Peyer's patch (tissue), 4 donors: ENCODE measurements at places on chromosomes 3 and 15.

GRCh38 chr3:24196526-24196925 lies 251.4 kb downstream of the NR1D2 start:
- DNase-seq, result no peak

DNA sequence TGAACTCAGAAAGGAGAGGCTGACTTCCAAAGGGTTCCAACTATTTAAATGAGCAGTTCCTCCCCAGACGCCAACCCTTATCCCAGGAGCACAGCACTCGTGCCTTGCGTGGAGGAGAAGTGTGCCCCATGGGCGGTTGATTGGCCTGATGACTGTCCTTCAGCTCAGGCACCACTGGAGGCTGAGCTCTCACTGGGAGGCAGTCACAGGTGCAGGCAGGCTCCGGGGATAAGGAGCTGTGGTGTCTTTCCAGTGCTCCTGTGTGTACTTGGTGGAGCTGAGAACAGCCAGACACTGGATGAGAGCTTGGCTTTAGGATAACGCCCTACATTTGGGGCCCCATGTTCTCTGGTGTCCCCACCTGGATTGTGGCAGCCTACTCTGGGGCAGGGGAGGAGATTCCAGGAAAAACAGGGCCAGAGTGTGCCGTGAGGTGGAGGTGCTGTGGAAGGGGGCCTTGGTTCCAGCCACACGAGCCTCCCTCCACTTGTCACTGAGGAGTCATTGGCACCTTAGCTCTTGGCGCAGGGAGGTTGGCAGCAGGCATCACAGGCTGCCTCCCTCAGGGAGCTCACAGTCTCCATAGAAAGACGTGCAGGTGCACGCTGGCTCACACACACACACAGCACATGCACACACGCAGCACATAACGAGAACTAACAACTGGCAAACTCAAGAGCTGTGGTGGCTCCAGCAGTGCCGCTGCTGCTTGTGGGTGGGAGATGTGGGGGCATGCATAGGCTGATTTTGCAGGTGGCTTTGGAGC lies 22.7 kb upstream of the EPHB3 start:
- no peak for DNase-seq

DNA sequence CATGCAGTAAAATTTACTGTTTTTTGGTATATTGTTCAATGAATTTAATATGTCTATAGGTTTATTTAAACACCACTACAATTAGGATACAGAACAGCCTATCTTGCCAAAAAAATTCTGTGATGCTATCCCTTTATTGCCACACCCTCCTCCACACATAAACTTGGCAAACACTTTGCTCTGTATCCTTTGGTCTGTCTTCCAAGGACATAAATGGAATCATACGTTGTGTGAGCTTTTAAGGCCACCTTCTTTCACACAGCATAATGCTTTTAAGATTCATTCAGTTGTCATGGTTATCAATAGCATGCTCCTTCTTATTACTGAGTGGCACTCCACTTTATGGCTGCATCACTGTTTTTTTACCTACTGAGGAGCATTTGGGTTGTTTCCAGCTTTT lies 71.5 kb downstream of the CERS3 start:
- DNase-seq, result no peak

DNA sequence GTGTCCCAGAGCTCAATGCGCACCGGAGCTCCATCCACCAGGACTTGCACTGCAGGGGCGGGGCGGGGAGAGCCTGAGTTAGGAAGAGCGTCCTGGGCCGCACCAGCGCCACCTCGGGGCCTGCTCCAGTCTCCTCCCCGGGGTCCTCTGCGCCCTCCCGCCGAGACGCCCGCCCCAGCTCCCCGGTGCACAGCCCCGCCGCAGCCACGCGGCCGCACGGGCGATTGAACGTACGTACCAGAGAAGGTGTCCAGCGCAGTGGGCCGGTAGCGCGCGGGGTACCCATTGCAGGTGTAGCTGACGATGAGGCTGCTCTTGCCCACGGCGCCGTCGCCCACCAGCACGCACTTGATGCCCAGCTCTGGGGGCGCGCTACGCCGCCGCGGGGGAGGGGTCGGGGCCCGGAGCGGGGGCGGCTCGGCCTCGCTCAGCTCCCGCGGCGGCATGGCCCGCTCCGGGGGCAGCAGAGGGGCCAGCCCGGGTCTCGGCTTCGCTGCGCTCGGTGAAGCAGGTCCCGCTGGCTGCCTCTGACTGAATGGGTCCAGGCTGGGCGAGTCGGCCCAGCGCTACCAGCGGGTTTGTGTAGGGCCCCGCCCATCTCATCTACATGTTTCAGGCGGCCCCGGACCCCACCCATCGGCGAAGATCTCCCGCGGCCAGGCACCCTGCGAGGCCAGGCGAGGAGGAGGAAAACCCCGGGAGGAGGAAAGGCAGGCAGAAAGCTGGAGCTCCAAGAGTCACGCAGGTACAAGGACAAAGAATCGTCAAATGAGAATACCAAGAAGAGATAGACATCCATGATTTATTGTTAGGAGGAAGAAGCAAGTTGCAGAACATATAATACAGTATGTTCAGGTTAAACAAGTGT lies at the start of gene RHOV:
RHOV (minus strand) TSS at position 541 of the 868 bp plus-strand sequence; CDS start at position 446, 95 bp downstream.
- DNase-seq, result peak; percentile 78

GRCh38 chr3:134330883-134331810 lies 43.1 kb downstream of the AMOTL2 start:
- DNase-seq, result no peak

DNA sequence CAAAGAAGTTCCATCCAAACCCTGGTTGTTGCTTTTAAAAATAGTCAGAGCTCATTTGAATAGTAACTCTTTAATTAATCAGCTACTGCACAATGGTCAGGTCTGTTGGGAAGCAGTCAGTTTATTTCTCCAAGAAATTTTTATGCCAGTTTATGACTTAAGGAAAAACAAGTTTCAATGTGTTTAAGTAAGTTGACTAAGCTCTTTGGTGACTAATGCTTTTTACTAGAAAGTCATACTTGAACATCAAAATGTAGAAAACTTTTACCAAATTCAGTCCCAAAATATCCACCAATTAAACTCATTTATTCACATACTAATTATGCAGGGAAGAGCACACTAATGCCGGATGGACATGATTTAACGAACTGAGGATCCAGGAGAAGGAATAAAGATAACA lies 22.1 kb downstream of the PRICKLE2 start:
- DNase-seq, result no peak

DNA sequence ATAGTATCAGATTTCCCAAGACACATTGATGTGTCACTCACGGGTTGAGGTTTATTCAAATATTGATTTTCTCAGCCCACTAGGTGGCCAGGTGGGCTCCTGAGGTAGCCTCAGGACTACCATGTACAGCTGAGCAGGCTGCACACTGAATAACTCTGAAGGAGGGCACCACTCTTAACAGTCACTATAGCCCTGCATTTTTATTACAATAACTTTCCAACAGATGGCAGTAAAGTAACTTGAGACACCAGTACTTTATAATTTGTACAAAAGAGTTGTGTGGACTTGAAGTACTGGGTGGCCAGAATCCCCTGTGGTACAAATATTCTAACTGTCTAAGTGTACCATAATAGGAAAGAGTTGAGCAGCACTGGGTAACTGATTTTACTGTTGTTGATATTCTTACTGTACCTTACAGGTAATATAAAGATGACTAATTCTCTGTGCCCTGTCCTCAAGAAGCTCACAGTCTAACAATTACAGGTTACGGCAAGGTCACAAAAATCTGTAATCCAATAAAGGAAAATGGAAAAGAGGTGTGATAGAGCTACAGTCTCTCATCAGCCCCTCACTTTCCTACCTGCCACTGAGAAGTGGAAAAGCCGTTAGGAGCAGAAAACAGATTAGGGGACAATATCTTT lies 76.0 kb downstream of the ETFA start:
- no peak for DNase-seq

DNA sequence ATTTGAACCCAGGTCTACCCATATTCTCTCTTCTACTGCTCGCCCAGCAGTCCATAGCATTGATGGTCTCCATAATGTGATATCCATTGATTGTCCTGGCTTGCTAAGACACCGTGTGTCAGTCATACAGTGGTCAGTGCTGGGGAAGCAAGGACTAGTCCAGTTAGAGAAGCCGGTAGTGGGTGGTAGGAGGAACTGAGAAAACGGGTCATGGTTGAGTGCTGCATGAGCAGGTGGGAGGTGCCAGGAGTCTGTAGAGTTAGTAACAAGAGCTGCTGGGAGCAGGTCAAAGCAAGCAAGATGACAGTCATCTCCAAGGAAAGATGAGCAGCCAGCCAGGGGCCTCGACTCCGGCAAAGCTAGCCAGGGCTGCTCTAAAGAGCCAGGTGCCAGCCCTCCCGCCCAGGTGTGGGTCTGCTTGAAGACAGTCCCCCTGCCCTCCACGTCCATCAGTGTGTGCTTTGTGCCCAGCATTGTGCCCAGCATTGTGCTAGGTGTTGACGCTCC lies 29.5 kb upstream of the USP3 start:
- DNase-seq, result peak; percentile 84

DNA sequence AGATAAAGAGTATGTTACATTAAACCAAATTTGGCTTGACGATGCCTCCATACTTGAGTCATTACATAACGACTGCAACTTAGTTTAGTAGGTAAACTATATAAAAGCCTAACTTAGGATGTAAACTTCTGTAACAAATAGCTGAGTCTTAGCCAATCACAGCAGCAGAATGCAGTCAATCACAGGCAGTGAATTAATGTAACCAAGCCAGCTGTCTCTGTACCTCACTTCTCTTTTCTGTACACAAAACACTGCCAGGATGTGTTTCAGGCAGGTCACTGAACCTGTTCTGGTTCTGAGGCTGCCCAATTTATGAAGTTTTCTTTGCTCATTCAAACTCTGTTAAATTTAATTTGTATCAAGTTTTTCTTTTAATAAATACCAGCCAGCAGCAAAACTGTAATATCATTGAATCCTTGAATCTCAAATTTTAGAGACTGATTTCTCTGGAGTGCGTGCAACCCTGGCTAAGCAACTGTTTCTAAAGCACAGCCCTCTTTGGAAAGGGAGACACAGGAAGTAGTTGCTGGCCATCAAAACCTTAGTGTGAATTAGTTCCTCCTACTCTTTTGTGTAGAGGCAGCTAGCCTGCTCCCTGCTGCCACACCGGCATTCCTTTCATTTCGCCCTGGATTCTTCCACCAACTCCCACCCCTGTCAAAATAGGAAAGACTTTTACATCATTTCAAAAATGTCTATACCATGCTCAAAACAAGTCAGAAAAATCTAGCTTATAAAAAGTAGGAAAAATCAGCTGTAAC lies 15.2 kb downstream of the RFTN1 start:
- DNase-seq, result no peak

DNA sequence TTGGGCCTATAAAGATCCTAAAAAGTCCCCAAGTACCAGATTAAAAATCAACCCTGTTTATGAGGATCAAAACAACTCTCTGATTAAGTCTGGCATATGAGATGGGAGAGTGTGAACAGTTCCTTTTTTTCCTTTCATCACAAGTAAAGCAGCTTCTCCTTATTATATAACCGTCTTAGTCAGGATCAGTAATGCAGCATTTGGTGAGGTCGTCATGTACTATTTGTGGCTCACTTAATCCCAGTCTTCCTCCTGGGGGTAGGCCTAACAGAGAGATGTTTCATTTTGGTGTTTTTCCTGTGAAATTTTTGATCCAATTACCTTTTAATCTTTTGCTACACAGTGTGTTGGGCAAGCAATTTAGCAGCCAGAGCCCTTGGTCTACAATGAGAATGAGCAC lies 333.1 kb upstream of the KCNMB2 start:
- no peak for DNase-seq

GRCh38 chr3:134992180-134992579 lies 197.1 kb downstream of the EPHB1 start:
- DNase-seq, result no peak

DNA sequence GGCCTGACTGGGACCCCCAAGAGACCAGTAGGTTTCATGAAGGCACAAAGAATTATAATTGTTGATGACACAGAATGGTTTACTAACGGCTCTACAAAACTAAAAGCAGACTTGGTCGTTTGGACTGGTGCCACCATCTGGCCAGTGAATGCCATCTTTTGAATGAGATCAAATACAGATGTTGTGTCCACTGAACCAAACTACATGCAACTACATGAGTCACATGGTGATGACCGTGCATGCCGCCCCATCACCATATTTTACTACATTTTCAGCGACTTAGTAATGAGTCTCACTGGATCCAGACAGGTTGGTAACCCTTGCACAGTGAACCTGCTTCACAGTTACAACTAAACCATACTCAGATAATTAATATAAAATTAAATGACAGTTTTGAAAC lies 803.3 kb downstream of the DIPK2A start:
- DNase-seq, result no peak

DNA sequence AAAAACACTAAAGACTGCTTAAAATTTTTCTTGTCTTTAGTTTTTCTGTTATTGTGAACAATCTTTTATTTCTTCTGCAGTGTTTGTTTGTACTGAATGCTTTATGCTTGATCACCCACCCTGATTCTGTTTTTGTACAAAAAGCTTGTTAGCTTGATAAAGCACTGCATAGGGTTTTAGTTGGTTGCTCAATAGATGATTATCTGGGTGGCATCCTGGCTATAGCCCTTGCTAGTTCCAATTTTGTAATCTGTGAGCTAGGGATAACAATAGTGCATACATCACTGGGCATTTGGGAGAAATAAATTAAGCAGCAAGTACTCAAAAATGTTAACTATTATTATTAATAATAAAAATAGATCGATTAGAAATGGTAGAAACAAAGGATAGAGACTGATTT lies 102.3 kb downstream of the ZPLD1 start:
- no peak for DNase-seq

- peak; percentile 58 for DNase-seq
Observed at GRCh38 chr3:111069974-111070771, 1.4 kb upstream of the NECTIN3 start.

DNA sequence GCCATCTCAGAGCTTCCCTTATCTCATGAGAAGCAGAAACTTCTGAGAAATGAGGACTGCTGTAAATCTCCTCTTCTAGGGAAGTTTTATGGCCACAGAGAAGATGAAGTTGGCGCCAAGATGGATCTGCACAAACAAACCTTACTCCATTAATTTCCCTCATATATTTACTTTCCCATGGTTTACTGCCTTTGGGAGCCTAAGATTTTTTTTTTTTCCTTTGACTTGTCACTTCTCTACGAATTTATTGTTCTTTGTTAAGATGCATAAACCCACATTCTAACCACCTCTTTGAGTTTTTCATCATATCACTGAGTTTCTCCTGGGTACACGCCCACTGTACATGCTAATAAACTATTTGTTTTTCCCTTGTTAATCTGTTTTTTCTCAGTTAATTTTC lies 21.5 kb upstream of the NPTN start:
- no peak for DNase-seq

GRCh38 chr15:77909182-77909940 lies 168.2 kb downstream of the TBC1D2B start:
- peak; percentile 37 for DNase-seq
